ENCODE measurements at places on chromosomes 16 and 17. TPM values are rescaled to one million over a fixed set of nuclear protein-coding genes. Genes with fewer than 3 reads are reported as not detected.

DNA sequence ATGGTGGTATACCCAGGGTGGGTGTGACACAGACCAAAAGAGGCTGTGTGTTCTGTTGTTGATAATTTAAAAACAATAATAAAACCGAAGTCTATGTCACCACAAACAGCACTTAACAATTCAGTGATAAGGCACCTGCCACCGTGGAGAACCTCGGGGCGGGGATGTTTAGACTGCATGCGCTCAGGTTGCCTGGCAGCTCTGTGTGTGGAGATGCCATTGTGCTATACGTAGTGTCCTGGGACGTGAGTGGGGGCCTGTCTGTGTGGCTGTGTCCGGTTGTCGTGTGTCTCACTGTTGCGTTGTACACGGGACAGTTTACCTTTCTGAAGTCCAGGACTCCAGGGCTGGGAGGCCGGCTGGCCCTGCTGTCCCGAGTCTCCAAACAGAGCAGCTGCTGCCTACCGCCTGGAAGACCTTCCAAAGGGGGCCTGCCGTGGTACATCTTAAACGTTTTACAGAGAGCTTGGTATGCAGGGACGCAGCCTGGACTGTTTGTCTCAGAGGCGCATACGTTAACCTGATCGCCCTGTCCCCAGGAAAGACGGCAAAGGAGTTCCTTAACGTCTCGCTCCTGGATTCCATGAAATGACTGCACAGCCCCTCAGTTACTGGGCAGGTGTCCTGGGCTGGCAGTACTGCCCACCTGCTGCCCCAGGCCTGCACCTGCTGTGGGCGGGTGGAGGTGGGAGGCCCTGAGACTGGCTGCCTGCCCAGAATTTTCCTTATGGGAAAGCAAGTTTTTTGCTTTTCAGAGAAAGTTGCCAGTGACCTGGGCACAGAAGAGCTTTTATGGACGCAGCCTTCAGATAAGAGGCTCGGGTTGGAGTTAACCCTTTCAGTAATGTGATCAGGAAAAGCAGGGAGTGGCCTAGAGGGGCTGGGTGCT, 19.0 kb downstream of the SPIRE2 start:
- H3K4me3 ChIP-seq, result no peak overlapping the region
- no peaks in the 10 kb centered on the region for H3K36me3 ChIP-seq
- DNase-seq, result no peak
- no peaks in the 10 kb centered on the region for H3K27me3 ChIP-seq
- no peak overlapping the region for H3K27ac ChIP-seq

GRCh38 chr17:4232168-4232813, 31.5 kb downstream of the ANKFY1 start:
- no peaks in the 10 kb centered on the region for H3K27me3 ChIP-seq
- peaks cover 16% of the 10 kb centered on the region for H3K4me1 ChIP-seq
- DNase-seq, result no peak
- H3K4me3 ChIP-seq, result no peak overlapping the region
- no peak overlapping the region for H3K27ac ChIP-seq
- H3K36me3 ChIP-seq, result peaks cover 20% of the 10 kb centered on the region

DNA sequence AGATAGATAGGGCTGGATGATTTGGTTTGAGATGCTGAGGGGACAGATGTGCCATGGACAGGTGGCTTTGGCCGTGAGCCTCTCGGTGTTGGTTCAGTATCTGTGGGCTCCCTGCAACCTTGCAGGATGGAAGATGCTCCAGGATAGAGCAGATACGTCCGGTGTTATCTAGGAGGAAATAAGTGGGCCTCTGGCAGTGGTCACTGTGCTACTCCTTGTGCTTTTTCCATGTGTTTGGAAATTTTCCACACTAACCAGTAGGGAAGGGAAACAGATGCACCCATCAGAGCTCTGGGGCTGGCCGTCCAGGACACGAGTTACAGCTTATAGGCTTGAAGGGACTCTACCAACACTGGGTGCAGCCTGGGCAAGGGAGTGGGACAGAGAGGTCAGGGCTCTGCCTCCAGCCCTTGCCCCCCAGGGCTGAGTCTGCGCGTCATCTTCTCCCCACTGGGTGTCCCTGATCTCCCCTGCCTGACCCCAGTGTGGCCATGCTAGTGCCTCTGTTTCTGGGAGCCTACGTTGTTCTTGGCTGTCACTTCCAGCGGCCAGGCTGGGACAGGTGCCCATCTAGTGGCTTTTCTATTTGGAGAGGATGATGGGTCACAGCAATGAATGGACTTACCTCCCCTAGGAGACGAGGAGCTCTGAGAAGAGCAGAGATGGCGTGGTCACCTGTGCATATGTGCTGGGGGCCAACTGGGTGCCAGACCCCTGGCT, 166.9 kb downstream of the SEC14L1 start:
- no peak for DNase-seq
- H3K27me3 ChIP-seq, result no peaks in the 10 kb centered on the region
- H3K36me3 ChIP-seq, result no peaks in the 10 kb centered on the region
- H3K27ac ChIP-seq, result no peak overlapping the region
- no peaks in the 10 kb centered on the region for H3K4me1 ChIP-seq

- no peaks in the 10 kb centered on the region for H3K4me1 ChIP-seq
- no peak for DNase-seq
- no peak overlapping the region for H3K4me3 ChIP-seq
These were observed 16.8 kb downstream of the TMEM94 start for GRCh38 chr17:75473246-75473645.

DNA sequence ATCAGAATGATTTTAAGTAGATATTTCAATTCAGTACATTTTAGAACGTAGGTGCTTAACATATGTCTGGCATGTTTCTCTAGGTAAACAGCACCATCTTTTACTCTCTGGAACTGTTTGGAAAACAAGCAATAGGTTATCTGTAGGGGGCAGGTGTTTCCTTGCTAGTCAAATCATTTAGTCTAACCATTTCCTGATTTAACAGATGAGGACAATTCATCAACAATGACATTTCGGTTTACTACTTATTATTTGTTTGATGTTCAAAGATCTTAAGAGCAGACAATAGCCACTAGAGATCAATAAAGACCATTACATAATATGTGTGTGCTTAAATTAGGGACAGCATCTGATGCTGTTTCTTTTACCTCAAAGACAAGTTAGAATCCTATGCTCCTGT, 173.1 kb downstream of the CEP112 start:
- H3K36me3 ChIP-seq, result peaks cover 9% of the 10 kb centered on the region
- no peak for DNase-seq
- H3K27ac ChIP-seq, result no peak overlapping the region
- H3K27me3 ChIP-seq, result peaks cover 14% of the 10 kb centered on the region
- no peak overlapping the region for H3K4me3 ChIP-seq

The APOH gene
- not detected for total RNA-seq

The SGCA gene
- not detected for total RNA-seq

The GAS2L2 gene
- not detected for total RNA-seq

All from activated CD4-positive, alpha-beta memory T cell treated with anti-CD3 and anti-CD28 coated beads for 36 hours (primary cell).